ENCODE measurements at places on chromosomes 2 and 18.

DNA sequence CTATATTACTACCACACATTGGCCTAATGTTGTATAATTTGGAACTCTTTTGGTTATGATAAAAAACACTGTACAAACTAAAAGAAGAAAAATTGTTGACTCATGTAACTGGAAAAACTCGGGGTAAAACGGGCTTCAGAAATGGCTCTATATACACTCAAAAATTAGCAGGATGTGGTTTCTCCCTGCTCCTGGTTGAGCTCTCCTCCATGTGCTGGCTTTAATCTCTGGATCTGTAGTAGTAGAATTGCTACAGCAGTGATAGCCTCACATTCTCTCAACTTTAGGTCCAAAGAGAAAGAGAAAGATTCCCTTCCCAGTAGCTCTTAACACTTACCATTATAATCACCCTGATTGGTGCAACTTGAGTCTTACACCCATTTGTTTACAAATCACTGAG, 274.9 kb upstream of the GALNT5 start:
- DNase-seq: no peak

GRCh38 chr18:61587865-61588264, 254.6 kb downstream of the CDH20 start:
- no peak for DNase-seq

DNA sequence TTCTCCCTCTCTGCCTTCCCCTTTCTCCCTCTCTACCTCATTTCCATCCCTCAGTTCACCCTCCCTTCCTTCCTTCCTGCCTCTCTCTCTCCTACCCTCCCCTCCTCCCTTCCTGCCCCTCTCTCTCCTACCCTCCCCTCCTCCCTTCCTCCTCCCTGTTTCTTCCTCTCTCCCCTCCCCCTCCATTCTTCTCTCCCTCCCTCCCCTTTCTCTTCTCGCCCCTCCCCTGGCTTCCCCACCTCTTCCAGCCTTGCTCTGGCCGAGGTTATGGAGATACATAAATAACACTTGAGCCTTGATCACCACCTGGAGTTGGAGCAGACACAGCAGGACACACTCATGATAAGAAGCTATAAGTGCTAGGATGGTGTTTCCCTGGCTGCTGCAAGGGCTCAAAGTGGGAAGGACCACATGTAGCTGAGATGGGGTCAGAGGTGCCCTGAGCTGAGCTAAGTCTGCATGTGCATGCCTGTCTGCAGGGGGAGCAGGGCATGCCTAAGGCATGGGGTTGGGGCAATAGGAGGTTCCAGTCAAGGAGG, 326.1 kb upstream of the HS6ST1 start:
- DNase-seq: no peak

GRCh38 chr18:66722671-66723070, 118.8 kb upstream of the CDH19 start:
- DNase-seq: no peak

DNA sequence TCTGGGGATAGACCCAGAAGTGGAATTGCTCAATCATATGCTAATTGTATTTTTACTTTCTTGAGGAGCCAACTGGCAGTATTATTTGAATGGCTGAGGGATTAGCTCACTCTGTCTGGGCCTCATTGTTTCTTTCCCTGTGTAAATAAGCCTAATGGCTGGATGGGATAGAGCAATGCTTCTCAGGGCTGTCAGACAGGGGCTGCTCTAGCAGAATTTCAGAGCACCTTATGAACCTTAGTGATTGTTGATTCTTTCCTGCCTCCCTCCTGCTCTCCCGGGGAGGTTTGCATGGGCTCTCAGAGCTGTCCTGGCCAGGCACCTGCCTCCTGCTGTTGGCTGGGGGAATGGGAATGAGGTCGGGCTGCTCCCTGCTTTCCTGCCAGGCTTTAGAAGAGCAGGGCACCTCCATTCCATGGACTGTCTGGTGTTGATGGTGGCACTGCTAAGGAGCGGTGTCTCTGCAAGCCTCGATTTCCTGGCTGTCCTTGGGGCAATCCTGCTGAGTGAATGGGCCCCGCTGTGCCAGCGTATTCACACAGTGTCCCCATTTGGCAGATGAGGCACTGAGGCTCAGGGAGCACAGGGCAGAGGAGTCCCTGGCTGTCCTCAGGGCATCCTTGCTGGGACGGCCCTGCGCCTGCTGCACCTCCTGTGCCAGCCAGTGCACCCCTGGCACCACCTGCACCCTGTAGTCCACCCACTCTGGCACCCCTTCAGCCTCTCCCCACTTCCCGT, 468.2 kb upstream of the HS6ST1 start:
- DNase-seq: no peak

DNA sequence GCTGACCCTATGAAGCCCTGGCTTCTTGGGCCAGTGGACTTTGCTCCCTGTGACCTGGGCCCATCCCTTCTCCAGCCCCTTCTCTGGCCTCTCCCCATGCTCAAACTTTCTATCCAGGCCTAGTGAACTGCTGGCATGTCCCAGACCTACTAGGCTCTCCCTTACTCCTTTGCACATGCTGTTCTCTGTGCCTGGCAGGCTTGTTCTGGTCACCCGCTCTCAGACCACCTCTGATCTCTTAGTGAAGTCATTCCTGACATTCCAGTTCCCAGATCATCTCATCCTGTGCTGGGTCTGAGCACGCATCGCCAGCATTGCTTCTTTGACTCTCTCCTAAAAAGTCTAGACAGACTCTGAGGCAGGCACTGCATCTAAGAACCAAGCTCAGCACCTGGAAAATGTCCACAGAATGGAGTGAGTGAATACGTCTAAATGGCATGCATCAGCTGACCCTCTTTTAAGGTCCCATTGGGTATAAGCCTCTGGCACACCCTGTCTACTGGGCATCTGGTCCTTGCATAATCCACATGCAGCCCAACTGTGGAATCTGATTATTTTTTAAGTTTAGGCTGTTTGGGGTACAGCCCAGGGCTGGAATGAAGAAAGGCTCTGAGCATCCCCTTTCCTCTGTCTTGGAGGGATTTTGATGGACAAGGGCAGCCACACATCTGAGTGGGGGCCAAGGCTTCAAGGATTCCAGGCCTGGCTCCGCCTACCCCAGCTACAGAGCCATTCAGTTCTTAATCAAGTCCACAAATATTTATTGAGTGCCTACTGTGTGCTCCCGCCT, 130.6 kb upstream of the HAAO start:
- no peak for DNase-seq

GRCh38 chr2:7559791-7560190, 642.6 kb downstream of the RNF144A start:
- DNase-seq: no peak

- no peak for DNase-seq
Observed at GRCh38 chr2:98512699-98513098, 68.0 kb downstream of the INPP4A start.

DNA sequence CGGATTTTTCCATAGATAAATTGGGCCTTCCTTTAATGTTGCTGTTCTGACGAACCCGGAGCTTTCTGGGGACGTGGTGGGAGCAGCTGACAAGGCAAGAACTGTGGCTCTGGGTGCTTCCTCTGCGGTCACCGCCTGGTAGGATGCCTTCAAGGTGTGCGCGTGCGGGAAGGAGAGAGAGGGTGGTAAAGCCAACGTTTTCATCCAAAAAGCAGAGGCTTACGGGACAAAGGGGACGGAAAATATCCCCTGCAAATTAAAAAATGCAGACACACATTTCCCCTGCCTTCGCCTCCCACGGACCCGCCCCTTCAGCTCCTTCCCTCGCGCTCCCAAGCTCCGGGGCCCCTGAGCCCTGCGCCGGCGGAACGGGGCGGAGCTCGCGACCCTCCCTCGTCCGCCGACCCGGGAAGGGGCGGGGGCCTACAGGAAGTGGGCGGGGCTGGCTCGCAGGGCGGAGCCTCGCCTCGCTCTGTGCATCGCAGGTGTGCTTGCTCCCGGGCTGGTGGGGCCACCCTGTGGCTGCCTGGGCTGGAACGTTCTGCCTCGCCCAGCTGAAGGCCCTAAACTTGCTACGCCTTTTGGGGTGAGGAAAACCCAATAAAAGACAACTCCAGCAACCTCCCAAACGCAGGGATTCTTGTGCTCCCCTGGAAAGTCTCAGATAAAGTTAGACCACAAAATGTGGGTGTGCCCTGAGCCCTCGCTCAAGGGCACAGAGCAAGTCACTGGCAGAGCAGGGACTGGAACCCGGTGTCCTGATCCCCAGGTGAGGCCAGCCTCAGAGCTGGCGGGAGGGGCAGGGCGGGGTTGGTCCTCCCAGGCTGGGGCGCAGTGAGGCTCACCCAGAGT, 25.4 kb upstream of the SLC66A3 start:
- peak; percentile 79 for DNase-seq

DNA sequence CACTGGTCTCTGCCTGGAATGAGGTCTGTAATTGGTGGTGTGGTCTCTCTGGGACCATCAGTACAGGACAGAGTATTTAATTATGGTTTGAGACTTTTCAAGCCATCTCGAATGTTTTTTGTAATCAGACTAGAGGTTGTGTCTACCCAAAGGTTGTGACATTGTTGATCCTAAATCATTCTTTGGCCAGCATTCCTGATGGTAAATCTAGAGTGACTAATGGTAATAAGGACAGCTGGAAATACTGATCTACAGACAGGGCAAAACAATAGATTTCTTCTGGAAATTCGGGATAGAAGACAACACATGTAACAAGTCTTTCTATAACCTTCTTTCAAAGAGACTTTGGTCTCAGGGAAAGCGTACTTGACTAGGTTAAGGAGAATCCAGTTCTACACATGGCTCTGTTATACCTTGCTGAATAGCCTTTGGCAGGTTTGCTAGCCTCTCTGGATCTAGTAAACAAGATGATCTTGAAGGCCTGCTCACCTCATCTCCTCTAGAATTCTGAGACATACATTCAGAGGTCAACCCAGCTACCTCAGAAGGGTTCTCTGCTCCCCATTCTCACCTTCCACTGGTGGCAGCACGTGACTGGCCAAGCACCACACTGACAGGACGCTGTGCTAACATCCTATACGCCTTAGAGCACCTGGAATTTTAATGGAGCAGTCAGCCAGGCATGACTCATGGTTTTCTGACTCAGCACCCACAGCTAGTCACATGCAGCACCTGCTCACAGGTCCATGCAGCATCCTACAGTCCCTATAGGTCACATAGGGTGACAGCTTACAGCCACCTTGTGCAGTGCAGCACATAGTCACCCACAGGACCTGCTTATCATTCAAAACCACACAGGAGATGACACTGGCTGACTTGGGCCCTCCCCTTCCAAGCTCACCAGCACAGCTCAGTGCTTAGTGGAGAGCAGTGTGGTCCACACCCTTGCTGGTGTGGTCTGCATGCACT, 12.2 kb downstream of the PLB1 start:
- DNase-seq: no peak

GRCh38 chr2:224798180-224798579, 82.0 kb upstream of the CCDC195 start:
- DNase-seq: no peak

DNA sequence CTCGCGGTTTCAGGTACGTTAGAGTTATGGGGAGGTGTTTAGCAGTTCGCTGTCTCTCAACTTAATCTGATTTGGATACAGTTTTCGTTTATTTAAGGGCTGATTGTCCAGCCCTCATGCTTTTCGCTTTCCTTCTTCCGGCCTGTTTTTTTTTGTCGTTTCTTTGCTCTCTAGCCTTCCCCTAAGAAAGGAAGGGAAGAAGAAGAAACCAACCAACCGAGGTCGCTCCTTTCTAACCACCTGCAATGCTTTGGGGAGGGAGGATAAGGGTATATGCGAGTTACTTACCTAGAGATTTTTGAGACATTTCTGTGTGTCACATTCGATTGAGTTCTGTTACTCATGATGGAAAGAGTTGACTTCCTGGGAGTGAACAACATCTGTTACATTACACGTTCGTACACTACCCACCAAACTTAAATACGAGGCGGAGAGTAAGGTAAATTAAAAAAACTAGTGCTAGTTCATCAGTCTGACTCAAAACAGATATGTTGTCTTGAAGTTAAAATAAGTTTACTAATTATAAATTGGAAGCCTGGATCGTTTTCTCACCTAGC, 918 bp downstream of the EIF5B start:
- DNase-seq: no peak

DNA sequence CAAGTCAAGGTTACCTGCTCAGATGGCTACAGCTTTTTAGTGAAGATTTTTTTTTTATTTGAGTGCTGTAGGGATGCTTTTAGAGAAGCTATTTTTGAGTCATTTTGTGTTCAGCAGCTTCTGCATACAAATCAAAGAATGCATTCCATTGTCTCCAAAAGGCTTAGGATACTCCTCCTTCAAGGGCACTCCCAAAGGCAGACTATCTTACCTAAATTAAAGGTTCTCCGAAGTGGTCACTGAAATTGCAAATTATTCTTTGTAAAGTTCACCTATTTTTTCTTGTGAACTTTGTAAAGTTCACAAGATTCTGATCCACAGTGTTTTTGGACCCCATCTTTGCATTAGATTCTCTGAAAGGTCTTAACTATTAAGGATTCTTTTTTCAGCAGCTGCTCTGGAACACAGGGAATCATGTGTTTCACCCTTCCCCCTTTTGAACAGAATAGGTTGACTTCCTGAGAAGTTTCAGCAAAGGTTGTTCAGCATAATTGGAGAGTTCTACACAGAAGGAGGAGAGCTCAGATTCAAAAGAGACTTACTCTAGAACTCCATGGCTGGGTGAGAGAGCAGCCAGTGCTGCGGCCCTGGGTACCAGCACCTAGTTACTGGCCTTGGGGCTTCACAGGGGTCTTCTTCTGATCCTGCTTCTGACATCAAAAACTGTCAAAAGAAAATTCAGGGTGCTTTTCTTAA, 14.5 kb downstream of the CLIP4 start:
- DNase-seq: no peak

- DNase-seq: no peak
Observed at GRCh38 chr2:11483806-11484617, 18.1 kb upstream of the E2F6 start.

- DNase-seq: no peak
Observed at GRCh38 chr2:46269001-46269400, 28.2 kb upstream of the EPAS1 start.

- DNase-seq: no peak
Observed at GRCh38 chr2:201986463-201986735, 47.3 kb upstream of the FZD7 start.

GRCh38 chr2:224034017-224034416, 5.1 kb downstream of the SERPINE2 start:
- DNase-seq: no peak

- no peak for DNase-seq
Observed at GRCh38 chr18:25834061-25834460, 256.4 kb downstream of the SS18 start.

GRCh38 chr2:23695890-23696751, 230.8 kb downstream of the ATAD2B start:
- DNase-seq: no peak

DNA sequence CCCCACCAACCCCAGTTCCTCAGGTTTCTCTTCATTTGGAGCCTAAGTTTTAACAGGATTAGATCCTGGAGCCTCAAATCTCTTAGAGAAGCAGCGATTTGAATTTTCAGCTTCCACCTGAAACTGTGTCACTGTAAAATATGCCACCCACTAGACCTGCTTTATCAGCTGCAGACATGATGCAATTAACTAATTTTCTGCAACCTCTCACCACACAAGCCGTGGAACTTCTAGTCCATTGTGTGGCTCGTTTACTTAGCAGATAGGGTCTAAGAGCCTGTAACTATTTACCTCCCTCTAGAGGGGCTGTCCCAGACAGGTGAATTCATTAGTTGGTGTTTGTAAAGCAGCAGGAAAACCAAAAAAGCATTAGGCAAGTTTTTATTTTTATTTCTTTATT, 31.6 kb upstream of the FZD5 start:
- no peak for DNase-seq

GRCh38 chr2:187936228-187936627, 355.4 kb upstream of the GULP1 start:
- DNase-seq: no peak

- DNase-seq: peak; percentile 13
Observed at GRCh38 chr2:136246086-136246669, 128.2 kb upstream of the CXCR4 start.

All from neural crest cell (in vitro differentiated cells).